ENCODE measurements at places on chromosomes 5 and 9.

DNA sequence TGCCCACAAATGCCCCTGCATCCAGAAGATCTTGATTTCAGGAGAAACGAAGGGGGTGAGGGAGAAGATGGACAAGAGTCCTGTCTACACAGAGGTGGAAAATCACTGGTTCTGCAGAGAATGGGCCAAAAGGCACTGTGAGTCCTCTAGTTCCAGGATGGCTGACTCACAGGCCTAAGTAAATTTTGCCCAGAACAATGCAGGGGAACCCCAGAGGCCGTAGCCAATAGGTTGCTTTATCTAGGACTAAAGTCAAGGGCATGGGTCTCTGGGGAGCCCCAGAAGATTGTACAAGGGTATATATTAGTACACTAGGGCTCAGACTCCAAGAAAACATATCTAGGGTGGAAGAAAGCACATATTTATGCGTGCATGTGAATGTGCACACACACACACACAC is 98.0 kb downstream of the SLIT3 start:
- DNase-seq, result no peak

- DNase-seq, result no peak
Observed at GRCh38 chr9:110605565-110605964, 26.0 kb upstream of the SVEP1 start.

- no peak for DNase-seq
Observed at GRCh38 chr5:73037545-73037944, 81.7 kb downstream of the FCHO2 start.

DNA sequence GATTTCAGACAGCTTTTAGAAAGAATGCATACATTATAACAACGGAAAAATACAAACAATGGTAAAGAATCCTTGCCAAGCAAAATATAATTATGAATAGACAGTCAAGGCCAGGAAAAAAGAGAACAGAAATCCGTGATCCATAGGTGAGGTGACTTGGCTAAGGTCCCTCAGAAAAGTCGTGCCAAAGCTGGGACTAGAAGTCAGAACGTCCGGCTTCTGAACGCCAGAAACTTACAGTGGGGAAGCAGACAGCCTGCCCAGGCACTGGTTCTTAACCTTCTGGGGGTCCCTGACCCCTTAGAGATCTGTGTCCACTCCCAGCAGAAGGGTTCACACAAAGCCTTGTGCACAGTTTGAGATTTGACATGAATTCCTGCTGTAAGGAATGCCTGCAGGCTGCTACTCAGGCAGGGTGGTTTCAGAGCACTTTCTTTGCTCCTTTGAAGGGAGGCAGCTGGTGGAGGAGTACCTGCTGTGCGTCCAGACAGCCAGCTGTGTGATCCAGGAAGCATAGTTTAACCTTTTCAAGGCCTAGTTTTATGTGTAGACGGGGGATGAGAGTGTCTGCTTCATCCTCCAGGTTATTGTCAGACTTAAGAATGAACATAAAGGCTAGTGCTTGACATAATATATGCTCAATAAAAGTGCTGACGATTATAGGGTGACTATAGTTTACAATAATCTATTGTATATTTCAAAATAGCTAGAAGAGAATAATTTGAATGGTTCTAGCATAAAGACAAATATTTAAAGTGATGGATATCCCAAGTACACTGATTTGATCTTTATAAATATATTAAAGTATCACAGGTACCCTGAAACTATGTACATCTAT is 852 bp downstream of the ARHGEF37 start:
- no peak for DNase-seq

DNA sequence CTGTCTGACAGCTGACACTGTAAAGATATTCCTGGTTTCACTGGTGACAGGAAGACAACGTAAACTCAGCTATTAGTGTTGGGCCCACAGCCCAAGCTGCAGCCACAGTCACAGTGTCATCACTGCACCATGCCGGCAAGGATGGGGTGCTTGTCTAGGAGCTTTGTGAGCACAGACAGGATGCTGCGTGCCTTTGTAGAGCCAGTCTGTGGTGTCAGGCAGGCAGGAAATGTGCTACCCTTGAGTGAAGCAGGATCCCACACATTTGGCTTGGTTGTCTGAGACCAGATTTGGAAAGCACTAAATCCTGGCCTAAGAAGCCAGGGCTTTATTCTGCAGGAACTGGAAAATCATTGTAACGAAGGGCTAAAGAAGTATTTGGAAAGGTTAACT is 121.6 kb upstream of the ADAMTS16 start:
- DNase-seq, result peak; percentile 71

DNA sequence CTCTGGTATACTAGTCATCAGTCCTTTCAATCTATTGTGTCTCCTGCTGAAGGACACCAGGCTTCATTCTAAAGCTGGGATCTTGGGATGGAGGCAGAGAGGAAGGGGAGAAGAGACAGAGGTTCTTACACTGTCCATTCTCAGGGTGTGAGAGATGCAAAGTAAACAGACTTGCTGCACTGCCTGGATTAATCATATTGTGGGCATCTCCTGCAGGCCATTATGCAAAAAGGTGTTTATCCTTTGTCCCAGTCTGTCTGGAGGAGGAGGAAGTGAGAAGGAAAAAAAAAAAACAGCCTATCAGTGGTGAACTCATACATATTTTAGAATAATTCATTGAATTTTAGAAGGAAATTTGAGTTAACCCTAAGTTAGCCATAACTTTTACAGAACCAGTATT is 92.9 kb upstream of the TNPO1 start:
- DNase-seq, result no peak

DNA sequence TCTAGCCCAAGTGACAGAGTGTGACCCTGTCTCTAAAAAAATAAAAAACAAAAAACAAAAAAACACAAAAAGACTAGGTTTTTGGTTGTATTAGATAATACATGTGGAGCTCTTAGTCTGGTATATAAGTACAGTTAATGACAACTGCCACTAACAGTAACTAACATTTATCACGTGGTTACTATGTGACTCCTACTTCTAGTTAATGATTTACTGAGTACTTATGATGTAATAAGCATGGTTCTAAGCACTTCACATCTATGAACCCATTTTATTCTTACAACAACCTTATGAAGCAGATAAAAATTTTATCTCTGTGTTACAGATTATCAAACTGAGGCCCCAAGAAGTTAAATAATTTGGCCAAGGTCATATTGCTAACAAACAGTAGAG is 6.1 kb upstream of the TMEFF1 start:
- no peak for DNase-seq

DNA sequence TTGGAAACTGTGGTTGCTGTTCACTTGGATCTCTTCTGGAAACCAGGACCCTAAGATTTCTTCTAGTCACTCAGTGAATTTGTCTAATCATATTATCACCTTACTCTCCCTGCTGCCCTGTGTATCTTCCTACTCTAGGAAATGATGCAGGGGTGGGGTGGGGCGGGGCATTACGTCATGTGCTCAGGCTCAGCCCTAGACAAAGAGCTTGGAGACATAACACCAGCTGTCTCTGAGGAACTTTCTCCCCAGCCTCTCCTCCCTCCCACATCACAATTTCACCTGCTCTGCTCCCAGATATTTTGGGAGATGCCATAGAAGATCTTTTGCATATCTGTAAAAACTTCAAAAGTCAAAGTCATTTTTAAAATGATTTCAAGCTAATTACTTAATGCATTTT is 470.4 kb downstream of the ZSWIM6 start:
- DNase-seq, result no peak

DNA sequence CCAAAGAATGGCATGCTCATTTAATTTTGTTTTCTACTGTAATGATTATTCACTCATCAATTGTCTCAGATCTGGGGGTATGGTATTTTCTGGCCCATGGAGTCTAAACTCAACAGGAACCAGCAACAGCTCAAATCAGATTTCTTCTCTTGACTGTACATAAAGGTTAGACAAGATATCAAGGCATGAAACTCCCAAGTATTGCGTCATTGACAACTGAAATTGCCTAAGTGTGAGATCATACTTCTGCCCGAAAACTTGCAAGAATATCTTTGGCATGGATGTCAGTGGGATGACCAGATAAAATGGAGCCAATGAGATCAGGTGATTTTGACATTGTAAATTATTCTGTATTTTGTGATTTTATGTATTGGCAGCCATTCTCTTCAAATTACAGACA is 141.7 kb upstream of the STK32A start:
- no peak for DNase-seq

GRCh38 chr5:141804475-141804874 is 73.7 kb downstream of the PCDH1 start:
- no peak for DNase-seq

GRCh38 chr9:71830153-71830552 is 61.8 kb upstream of the CEMIP2 start:
- DNase-seq, result no peak

GRCh38 chr9:2085716-2086115 is 70.6 kb downstream of the SMARCA2 start:
- DNase-seq, result peak; percentile 80

DNA sequence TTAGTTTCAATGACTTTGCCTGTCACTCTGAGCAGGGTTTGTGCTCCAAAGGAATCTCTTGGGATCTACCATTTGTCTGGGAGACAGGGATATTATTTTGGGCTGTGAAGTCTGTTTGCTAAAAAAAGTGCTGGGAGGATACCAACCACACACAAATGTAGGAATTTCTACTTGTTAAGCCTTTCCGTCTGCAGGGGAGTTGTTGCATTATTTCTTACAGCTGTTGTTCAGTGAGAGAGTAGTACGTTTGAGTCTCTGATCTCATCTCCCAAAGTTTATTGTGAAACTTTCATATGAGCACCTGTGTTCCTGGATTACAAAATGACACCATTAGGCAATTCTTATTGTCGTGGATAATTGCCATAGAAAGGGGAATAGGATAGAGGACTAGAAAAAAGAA is 78.3 kb upstream of the SEMA6A start:
- DNase-seq, result no peak

DNA sequence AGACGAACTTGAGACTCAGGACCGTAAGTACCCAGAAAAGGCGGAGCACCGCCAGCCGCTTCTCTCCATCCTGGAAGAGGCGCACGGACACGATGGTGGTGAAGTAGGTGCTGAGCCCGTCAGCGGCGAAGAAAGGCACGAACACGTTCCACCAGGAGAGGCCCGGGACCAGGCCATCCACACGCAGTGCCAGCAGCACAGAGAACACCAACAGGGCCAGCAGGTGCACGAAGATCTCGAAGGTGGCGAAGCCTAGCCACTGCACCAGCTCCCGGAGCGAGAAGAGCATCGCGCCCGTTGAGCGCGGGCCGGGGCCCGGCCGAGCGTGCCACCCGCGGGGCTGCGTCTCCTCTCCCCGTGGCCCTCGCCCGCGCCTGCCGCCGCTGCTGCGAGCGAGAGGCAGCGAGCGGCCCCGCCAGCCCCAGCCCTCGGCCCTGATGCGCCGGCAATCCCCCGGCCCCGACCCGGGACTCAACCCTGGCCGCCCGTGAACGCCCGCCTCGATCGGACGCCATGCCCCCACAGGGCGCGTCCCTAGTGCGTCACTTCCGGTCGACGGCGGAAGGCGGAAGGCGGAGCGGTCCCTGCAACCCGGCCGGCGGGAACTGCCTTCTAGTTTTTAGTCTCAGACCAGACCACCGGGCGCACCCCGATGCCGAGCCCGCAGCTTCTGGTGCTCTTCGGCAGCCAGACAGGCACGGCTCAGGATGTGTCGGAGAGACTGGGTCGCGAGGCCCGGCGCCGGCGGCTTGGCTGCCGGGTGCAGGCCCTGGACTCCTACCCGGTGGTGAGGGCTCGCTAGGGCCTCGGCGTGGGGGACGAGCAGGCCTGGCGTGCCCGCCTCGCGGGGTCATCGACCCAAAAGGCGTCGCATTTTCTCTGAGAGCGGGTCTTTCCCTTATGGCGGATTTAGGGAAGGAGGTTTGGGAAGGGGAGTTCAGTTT is at the start of the genes NDOR1 and TMEM203:
Gene NDOR1, plus strand, starts transcription at position 575 of the 944 bp plus-strand sequence. Its CDS starts 78 bp downstream, at position 653.
Gene TMEM203, minus strand, starts transcription at position 523 of the 944 bp plus-strand sequence. Its CDS starts 234 bp downstream, at position 289.
- peak; percentile 95 for DNase-seq

Measured in GM03348 (cell line).